Mesothelial cell of epicardium (in vitro differentiated cells): ENCODE measurements at places on chromosomes 1 and 21. TPM values are rescaled to one million over a fixed set of nuclear protein-coding genes. Genes with fewer than 3 reads are reported as not detected.
A peak's percentile ranks its signal among the peaks of the same experiment; 100 is the strongest.

- peak; percentile 67 for DNase-seq
These were observed at the start of gene PTGER3 for GRCh38 chr1:71047635-71048607. PTGER3 (minus strand) TSS chr1:71047816; CDS start chr1:71047577, 239 bp downstream.

- no peak for DNase-seq
These were observed 21.0 kb upstream of the TMEM52 start for GRCh38 chr1:1940123-1940425.

- DNase-seq: no peak
These were observed 239.6 kb upstream of the BEND5 start for GRCh38 chr1:49016030-49016977.

- DNase-seq: peak; percentile 62
These were observed 14.7 kb upstream of the KCNE1 start for GRCh38 chr21:34526618-34527290.

DNA sequence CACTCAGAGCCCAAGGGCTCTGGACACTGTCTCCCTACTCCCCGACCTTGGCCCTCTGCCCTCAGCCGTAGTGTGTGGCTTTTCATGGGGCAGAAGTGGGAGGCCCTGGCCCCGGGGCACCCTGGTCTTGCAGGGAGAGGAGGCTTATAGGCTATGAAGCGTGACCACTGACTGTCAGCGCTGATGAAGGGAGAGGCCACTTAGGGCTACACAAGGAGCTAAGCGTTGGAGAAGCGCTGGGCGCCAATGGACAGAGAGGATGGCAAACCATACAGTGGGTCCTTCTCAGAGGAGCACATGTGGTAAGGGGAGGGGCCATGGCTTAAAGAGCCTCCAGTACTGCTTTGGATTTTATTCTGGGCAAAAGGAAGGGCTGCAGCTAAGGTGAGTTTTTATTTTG lies 7.9 kb downstream of the CRABP2 start:
- DNase-seq: no peak

DNA sequence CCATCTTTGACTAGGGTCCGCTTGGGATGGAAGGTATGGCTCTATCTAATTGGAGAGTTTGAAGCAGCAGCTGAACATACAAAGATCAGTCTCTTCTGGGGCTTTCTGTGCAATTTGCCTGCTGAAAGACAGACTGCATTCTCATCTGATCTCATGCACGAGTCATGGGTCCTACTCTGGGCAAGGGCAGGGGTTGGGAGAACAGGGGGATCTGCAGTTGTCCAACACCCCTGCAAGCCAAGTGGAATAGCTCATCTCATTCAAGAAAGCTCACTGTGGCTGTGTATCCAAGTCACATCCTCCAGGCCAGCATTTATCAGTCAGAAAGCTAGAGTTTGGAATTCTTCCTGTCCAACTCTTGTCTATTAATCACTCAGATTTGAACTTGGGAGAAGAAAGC lies 177.2 kb upstream of the C8B start:
- DNase-seq: no peak

DNA sequence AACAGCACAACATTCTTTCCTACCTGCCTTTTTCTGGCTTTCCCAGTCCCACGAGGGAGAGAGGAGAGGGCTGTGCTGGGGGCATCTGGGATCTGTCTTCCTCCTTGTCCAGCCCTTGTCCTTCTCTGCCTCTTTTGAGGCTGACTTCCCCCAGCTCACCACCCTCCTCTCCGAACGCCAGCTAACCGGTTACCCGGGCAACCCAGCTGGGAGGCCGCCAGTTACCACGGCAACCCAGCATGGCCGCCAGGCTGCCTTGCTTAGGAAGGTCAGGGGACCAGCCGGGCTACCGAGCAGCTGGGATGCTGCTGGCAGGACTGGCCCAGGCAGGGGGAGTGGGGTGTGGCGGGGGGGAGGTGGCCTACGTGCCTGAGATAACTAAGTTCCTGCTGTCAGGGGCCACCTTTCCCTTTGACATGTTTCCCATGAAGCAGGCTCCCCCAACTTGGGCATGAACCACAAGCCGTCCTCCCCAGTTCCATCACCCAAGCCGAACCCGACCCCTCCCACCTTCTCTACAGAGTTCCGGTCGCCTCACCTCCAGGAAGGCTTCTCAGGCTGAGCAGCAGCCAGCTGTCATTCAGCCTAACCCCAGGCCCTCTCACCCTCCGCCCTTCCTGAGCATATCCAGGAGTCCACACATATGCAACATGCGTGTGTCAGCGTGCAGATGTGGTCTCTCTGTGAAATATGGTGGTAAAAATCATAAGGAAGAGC lies 8.7 kb downstream of the PLEKHA6 start:
- peak; percentile 59 for DNase-seq

- no peak for DNase-seq
These were observed 40.5 kb downstream of the CDC14A start for GRCh38 chr1:100392756-100393155.

GRCh38 chr1:243482141-243483022 lies 226.5 kb downstream of the SDCCAG8 start:
- DNase-seq: no peak

DNA sequence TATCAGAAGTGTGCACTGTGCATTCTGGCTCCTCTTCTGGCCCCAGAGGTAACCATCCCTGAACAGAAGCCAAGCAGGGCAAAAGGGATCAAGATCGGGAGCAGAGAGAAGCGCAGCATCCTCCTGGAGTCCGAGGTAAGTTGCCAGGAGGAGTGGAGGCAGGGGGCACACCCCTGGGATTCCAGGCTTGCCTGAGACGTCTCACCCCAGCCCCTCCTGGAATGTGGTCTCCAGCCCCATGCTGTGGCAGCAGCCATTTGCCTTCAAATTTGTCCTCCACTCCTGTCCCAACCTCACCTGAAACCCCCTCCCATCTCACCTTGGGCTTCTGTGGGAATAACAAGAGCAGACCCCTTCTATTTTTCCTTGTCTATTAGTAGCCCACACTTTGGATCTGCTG lies 10.1 kb downstream of the LRRC71 start:
- no peak for DNase-seq

DNA sequence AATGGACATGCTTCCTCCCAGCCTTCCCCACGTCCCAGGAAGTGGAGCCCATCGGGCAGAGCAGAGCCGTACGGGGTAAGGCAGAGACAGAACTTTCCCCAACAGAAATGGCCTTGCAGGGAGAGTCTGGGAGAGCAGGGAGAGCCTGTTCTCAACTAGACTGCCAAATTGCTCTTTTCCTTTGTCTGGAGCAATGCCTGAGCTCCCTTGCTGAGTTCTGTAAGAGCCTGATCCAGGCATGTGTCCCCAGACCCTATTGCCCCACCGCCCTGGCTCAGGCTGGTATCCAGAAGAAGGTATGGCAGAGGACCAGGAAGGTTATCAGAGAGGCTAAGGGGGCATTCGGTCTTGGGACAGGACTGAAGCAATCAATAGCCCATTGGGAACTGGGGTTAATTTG lies 79.9 kb downstream of the TMEM53 start:
- no peak for DNase-seq

DNA sequence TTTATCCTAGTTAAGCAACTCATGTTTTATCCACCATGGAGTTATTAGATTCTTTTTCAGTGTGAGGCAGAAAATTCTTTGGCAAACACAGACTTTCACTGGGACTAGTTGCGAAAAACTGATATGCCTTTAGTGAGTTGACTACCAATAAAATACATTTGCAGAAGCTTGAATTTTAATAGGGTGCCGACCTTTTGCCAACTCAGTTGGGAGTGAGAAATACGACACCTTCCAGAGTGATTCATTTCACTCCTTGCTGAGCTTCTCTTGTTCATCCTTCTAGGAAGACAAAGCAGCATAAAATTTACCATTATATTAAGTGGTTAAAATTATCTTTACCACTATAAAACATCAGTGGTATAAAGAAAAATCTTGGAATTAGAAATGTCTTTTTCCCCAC lies 1.2 kb upstream of the KRTAP23-1 start:
- DNase-seq: no peak

- DNase-seq: no peak
These were observed 180.8 kb downstream of the NPHP4 start for GRCh38 chr1:5811419-5811818.

DNA sequence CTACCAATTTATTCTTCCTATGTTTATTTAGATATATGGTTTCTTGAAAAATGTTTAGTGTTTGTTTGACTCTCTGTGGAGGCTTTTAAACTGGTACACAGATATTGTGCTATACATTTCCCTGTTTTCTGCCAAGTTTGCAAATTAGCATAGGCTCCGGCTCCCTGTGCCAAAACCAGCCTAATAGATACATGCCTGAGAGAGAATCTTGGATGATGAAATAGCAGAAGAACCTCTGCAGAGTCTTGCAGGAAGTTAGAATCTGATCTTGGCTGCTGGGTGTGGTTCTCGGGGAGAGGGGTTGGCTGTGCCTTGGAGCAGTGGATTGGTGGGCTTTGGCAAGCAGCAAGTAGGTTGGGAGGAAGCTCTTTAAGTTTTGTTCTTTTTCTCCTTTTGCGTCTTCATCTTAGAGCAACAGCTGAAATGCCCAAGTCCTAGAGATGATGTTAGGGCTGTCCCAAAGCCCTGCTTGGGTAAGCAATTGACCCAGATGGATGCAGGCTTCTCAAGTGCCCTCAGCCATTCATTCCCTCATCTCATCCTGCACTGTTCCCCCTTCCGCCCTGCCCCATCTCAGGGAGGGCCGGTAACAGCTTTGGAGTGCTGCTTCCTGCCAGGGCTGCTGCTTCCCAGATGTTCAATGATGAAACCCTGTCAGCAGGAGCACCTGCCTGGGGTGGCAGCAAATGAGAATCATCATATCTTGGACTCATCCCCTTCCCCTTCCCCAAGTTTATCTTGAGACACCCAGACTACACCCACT lies 9.3 kb downstream of the PLA2G2A start:
- no peak for DNase-seq

- DNase-seq: no peak
These were observed 45.5 kb downstream of the VPS13D start for GRCh38 chr1:12275370-12275769.

DNA sequence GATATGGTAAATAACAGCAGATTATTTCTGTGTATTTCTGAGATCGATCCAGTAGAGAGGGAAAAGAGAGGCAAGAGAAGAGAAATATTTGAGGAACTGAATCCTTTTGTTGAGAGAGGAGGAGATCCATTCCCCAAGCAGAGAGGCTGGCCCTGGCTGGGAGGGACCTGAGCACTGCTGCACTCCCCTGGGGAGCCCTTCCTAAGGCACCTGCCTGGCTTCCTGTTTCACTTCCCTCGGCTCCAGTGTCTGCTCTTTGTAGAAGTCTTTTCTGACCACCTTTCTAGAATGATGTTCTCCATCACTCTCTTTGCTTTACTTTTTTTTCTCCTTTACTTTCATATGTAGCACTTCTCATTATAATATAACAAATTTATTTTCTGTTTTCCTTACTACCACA lies 42.3 kb upstream of the SLC6A9 start:
- DNase-seq: no peak

- DNase-seq: no peak
These were observed 121.0 kb upstream of the IRF2BP2 start for GRCh38 chr1:234730770-234731568.

DNA sequence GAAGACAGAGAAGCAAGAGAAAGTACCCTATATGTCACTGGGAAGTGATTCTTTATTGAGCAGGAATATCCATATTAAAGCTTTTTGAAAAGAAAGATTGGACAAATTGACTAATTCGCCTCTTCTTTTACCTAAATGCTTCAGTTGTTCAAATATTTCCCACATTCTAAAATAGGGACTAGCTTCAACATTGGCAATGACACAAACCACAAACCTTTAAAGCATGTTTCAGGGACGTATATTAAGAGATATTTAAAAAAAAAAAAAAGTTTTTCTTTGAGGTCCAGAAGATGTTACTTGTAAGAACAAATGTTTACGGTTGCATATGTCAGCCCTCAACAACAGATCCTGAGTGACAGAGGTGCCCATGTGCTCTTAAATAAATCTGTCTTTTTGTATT lies 235.0 kb upstream of the NFIA start:
- DNase-seq: no peak

- DNase-seq: no peak
These were observed 95.3 kb downstream of the ABCA4 start for GRCh38 chr1:94025383-94026340.

PLA2G2C gene
- 0.24 to 0.50 TPM (median 0.40 TPM) in 3 replicates for total RNA-seq

ARHGEF16 gene
- 20.1 to 20.3 TPM (median 20.3 TPM) in 3 replicates for total RNA-seq

BTBD8 gene
- 6.6 to 8.7 TPM (median 8.4 TPM) in 3 replicates for total RNA-seq

SELL gene
- total RNA-seq: 1.4 to 2.5 TPM (median 2.4 TPM) in 3 replicates

VANGL1 gene
- 16.0 to 17.0 TPM (median 16.0 TPM) in 3 replicates for total RNA-seq

COA6 gene
- 19.9 to 23.7 TPM (median 23.2 TPM) in 3 replicates for total RNA-seq

KIF2C gene
- 17.1 to 20.4 TPM (median 18.2 TPM) in 3 replicates for total RNA-seq

ZNF281 gene
- 24.7 to 26.5 TPM (median 25.3 TPM) in 3 replicates for total RNA-seq

ZFP69B gene
- 8.3 to 9.0 TPM (median 8.6 TPM) in 3 replicates for total RNA-seq

SPRR2A gene
- total RNA-seq: not detected in 3 replicates

IGSF9 gene
- 75.8 to 77.5 TPM (median 76.9 TPM) in 3 replicates for total RNA-seq

HSPG2 gene
- 221 to 226 TPM (median 221 TPM) in 3 replicates for total RNA-seq

LRRIQ3 gene
- total RNA-seq: 0.29 to 0.51 TPM (median 0.47 TPM) in 3 replicates

HIVEP3 gene
- 8.5 to 9.0 TPM (median 8.9 TPM) in 3 replicates for total RNA-seq

NENF gene
- total RNA-seq: 35.8 to 39.3 TPM (median 36.2 TPM) in 3 replicates

NECTIN4 gene
- total RNA-seq: 29.9 to 31.5 TPM (median 30.6 TPM) in 3 replicates

CD101 gene
- total RNA-seq: 3.7 to 5.6 TPM (median 4.1 TPM) in 3 replicates
